ENCODE measurements at places on chromosomes 3 and 15.

DNA sequence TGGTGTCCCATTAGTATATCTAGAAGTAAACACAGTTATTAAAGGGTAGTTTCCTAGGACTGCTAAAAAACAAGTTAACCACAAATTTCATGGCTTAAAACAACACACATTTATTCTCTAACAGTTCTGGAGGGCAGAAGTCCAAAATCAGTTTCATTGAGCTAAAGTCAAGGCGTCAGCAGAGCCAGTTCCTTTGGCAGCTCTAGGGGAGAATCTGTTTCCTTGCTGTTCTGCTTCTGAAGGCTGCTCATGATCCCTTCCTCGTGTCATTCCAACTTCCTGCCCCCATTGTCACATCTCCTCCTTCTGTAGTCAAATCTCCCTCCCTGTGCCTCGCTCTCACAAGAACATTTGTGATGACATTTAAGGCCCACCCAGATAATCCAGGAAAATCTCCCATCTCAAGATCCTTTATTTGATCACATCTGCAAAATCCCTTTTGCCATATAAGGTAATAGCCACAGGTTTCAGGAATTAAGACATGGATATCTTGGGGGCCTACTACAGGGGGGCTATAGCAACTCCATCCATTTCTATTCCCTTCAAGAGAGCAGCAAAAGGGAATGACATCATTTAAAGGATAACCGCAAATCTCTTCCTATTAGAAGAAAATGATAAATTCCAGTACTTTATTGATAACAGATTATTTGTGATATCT lies 50.1 kb downstream of the GPR176 start:
- no peak for DNase-seq

DNA sequence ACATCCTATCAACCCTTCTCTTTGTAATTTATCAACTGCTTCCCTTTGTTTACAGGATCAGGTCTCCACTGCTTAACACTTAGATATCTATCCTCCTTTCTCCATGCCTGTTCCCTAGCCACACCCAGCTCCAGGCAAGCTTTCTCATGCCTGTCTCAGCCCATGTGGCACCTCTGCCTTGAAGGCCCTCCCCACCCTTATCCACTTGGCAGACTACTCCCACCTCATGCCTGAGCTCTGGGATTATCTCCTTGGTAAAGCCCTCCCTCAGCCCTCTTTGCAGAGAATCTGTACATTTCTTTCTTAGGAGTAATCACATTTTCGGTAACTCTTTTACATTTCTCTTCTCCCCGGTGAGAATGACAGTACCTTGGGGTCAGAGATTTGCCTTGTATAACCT lies 96.0 kb downstream of the ATP1B3 start:
- no peak for DNase-seq

- DNase-seq: no peak
These were observed 8.4 kb upstream of the CMTM7 start for GRCh38 chr3:32383136-32383711.

- DNase-seq: no peak
These were observed 779 bp upstream of the CTNNB1 start for GRCh38 chr3:41198526-41198925.

- DNase-seq: no peak
These were observed 103.1 kb downstream of the LRIG1 start for GRCh38 chr3:66397745-66398144.

DNA sequence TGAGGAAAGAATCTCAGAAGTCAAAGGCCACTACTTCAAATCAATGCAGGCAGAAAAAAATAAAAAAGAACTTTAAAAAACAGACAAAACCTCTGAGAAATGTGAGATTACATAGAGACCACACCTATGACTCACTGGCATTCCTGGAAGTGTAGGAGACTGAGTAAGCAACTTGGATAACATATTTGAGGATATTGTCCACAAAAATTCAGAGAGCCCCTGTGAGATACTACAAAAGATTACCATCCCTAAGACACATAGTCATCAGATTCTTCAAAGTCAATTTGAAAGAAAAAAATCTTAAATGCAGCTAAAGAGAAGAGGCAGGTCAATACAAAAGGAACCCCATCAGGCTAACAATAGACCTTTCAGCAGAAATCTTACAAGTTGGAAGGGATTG lies 887.3 kb downstream of the NTRK3 start:
- DNase-seq: no peak

GRCh38 chr3:15750143-15750542 lies 47.6 kb downstream of the ANKRD28 start:
- DNase-seq: no peak

DNA sequence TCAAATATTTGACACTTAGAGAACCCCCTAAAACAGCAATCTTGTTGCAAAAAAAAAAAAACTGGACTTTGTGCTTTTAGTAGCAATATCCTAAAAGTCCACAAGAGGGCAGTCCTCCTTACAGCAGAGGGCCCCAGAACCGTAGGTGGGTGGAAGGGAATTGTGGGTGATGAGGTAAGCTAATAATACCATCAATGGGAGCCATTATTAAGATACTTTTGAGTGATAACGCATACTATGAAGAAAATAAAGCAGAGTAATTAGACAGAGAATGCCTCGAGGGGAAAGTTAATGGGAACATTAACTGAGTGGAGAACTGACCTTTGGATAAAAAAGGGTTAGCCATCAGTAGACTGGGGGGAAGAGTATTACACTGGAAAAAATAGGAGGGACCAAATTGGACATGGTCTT lies 229.9 kb downstream of the THRB start:
- no peak for DNase-seq

DNA sequence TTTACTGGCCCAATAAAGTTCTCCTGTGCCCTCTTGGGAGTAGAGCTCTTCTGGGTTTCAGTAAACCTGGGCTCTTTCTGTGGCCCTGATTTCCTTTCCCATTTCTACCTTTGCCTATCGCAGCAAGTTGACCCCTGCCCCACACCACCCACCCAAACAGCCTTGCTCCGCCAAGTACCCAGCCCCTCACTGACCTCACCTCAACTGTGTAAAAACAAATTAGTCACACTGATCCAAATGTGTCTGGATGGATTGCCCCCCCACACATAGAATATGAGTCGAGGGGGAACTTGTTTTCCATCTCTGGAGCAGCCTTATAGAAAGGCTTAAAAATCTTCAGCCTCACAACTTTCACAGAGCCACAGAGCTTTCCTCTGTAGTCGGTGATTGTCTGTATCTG lies 28.6 kb upstream of the VEPH1 start:
- no peak for DNase-seq

DNA sequence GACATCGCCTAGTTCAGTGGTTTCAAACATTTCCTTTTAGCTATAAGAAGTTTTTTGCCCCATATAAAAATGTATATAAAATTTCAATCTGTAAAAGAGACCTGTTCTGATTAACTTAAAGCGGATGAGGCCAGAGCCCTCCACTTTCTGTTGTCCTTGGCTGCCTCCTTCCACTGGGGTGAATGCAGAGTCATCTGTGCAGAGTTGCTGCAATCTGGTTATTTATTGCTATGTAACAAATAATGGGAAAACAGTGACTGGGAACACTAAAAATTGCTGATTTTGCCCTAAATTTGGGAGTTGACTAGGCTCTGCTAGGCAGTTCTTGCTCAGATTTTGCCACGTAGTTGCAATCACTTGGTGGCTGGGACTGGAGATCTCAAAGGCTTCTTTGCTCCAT lies 637.8 kb downstream of the GRM7 start:
- DNase-seq: no peak

DNA sequence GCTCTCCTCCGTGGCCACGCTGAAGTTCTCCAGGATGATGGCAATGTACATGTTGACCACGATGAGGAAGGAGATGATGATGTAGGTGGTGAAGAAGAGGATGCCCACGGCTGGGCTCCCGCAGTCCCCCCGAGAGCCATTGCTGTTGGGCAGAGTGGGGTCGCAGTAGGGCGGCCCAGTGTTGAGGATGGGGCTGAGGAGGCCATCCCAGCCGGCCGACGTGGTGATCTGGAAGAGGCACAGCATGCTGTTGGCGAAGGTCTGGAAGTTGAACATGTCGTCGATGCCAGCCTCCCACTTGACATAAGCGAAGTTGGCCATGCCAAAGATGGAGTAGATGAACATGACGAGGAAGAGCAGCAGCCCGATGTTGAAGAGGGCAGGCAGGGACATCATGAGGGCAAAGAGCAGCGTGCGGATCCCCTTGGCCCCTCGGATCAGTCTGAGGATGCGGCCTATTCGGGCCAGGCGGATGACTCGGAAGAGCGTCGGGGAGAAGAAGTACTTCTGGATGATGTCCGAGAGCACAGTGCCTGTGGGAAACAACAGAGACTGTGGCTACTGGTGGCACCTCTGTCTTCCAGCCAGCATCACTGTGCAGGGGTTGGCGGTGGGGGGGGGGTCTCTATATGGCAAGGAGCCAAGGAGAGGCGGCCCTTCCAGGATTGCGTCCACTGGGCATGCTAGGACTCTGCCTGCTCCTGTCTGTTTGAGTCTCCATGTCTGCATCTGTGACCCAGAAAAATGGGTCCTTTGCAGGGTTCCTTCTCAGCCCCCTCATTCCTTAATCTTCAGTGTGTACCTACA lies 55.1 kb downstream of the EXOG start:
- DNase-seq: no peak

GRCh38 chr3:173789530-173790162 lies 392.1 kb downstream of the NLGN1 start:
- no peak for DNase-seq

- DNase-seq: peak; percentile 95
These were observed at the start of gene RNF168 for GRCh38 chr3:196503196-196504076. RNF168 (minus strand) TSS chr3:196503768; CDS start chr3:196503173, 595 bp downstream.

DNA sequence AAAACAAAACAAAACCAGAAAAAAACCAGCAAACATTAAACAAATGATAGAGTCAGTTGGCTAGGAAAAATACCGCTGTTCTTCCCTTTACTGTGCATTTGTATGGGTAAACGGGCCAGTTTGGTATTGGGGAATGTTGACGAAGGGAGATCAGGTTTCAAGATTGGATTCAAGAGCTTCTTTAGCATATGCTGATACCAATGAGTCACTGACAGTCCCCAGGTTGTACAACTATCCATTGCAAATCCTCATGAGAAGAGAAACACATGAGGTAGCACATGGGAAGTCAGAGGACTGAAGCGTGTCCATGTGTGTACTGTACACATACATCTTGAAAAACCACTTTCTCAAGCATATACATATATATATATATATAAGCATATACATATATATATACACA lies 25.6 kb downstream of the TIGIT start:
- DNase-seq: no peak

DNA sequence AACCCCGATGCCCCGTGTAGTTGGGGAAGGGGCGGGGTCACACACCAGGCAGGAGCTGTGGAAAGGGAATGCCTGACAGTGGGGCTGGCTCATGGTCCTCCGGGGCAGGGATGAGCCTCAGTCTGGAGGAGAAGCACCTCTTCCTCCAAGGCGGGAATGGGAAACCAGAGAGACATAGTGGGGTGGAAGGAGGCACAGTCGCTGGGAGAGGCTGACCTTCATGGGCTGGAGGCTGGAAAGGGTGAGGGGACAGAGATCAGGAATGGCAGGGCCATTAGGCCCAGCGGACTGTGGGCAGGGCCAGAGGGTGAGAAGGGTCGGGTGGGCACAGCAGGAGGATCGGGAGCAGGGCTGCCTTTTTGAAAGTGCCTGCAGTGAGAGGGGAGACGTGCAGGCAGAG lies 65.8 kb upstream of the LINGO1 start:
- no peak for DNase-seq

DNA sequence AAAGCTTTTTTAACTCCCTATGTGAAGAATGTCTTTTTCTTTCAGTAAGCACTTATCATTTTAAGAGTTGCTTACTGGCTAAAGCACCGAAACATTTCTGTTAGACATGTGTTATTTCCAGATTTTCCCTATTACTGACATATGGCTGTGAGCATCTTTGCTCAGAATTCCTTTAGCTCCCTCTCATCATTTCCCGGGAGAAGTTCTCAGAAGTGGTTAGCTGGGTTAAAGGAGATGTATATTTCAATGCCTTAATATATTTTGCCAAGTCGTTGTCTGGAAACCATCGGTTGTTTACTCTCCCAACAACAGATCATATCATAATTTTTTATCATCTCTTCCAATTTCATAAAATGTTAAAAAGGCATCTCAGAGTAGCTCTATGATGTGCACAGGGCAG lies 396.5 kb downstream of the OCA2 start:
- DNase-seq: no peak

- no peak for DNase-seq
These were observed 133.5 kb downstream of the SNRPN start for GRCh38 chr15:25088261-25088790.

DNA sequence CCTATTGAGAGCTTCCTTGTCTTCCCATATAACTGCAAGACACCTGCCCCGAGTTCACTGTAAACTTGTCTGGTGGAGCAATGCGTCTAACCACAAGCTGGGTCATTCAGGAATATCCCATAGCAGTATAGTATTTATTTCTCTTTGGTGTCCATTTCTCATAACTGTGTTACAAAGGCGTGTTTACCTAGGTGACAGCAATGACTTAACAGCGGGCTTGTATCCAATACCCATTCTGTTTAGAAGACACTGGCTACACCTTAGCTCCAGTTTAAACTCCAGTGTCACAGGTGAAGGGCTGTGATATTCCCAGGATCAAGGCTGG lies 24.3 kb downstream of the ATP10A start:
- no peak for DNase-seq

GRCh38 chr15:99677540-99678134 lies 55.6 kb downstream of the LYSMD4 start:
- DNase-seq: no peak

GRCh38 chr3:197331131-197331530 lies 32.7 kb upstream of the DLG1 start:
- no peak for DNase-seq

DNA sequence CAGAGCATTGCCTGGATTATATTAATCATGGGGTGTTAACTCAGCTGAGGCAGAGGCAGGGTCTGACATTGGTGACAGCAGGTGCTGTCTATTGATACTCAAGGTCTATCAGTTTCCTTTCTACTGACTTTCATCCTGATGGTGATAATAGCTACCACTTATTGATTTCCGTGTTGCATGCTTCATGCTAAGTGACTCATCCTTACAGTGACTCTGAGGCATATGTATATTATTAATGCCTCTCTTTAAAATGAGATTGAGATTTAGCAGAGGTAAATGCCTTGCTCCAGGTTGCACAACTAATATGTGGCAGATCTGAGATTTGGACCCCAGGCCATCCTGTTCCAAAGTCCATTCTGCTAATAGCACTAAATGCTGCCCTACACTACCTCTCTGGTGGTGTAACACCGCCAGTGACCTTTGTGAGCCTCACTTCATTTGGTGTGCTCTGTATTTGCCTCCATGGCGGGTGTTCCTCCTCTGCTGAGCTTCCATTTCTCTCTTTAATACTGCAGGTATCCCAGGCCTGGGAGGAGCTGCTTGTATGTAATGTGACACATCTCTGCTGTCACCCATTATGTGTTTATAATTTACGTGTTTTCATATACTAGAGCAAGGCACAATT lies 50.4 kb downstream of the GPR171 start:
- DNase-seq: no peak

GRCh38 chr3:53817809-53818208 lies 28.4 kb downstream of the CHDH start:
- no peak for DNase-seq

GRCh38 chr3:160049988-160050387 lies 61.4 kb downstream of the IL12A start:
- no peak for DNase-seq

DNA sequence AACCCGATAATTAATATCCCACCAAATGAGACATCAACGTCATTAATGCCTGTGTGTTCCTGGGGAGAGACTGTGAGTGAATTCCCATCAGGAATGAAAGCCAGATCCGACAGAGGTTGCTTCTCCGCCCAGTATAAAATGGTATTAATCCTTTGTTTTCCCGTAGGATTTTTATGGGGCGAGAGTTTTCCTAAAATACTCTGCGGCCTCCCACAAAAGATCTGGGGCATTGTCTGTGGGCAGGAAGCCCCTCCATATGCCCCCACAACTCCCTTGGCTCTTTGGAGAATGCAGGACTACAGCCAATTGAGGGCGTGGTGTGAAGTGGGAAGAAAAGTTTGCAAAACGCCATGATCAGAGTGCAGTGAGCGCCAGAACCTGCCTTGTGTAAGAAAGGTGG lies 26.7 kb downstream of the ZIC4 start:
- no peak for DNase-seq
